ENCODE measurements at places on chromosomes 16 and 17.
A peak's percentile ranks its signal among the peaks of the same experiment; 100 is the strongest.

DNA sequence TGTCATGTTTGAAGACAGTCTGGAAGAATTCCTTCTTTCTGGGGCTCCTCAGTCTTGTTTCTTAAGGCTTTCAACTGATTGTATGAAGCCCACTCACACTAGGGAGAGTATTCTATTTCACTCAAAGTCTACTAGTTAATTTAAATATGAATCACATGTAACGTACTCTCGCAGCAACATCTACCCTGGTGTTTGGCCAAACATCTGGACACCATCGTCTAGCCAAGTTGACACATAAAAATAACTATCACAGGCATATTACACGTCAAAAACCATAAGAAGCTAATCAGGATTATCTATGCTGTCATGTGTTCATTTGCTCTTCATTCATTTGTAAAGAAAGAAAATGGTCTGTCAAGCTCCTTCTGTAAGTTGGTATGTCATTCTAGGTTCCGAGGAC is 787.4 kb downstream of the KCNJ2 start:
- DNase-seq, result no peak

- peak; percentile 9 for DNase-seq
Observed at GRCh38 chr16:13453938-13454553, 465.9 kb upstream of the ERCC4 start.

GRCh38 chr17:81918832-81919545 is 1.0 kb upstream of the SIRT7 start:
- DNase-seq, result no peak

DNA sequence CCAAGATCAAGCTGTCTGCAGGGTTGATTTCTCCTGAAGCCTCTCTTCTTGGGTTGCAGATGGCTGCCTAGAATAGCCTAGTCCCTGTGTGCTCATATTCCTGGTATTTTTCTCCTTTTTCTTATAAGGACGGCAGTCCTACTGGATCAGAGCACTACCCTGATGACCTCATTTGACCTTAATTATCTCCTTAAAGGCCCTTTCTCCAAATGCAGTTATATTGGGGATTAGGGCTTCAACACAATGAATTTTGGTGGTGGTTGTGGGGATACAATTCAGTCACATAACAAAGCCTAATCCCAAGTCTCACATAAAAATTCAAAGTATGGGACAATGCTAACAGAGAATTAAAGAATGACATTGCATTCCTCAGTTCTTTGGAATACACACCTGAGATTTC is 238.8 kb upstream of the SALL1 start:
- no peak for DNase-seq

GRCh38 chr16:62882552-62883221 is 846.4 kb upstream of the CDH8 start:
- no peak for DNase-seq

- DNase-seq, result no peak
Observed at GRCh38 chr17:3798273-3799180, 2.5 kb downstream of the ITGAE start.

DNA sequence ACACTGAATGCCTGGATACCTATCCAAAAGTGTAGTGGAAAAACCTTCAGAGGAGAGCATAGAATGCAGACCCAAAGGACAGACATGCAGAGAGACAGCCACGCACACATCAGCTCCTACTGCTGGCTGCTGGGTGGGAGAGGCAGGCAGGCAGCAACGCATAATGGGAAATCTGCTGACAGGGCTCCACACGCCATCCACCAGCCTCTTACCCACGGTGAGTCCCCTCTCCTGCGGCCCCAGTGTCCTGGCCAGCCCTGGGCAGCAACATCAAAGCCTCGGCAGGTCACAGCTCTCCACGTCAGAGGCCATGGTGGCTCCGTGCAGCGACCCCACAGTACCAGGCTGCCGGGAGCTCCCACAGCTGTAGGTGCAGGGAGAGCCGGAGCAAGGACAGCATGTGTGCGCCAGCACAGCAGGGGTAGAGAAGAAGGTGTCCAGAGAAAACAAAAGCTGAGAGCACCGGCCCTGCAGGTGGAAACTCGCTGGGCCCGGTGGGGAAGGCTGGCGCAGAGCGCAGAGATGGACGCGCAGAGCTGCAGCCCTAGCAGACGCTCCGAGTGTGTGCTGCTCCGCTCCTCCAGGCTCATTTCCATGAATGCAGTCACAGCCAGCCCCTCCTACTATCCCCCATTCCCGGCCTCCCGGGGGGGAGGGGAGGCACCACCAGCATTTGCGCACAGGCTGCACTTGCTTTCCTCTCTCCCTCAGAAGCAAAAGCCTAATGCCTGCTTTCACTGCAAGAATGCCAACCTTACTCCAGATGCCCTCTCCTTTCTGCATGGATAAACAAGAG is 58.9 kb downstream of the CYTH1 start:
- peak; percentile 52 for DNase-seq

- DNase-seq, result no peak
Observed at GRCh38 chr16:89117227-89117974, 23.7 kb downstream of the ACSF3 start.

- DNase-seq, result no peak
Observed at GRCh38 chr17:77288115-77288619, 147.4 kb downstream of the SEC14L1 start.

DNA sequence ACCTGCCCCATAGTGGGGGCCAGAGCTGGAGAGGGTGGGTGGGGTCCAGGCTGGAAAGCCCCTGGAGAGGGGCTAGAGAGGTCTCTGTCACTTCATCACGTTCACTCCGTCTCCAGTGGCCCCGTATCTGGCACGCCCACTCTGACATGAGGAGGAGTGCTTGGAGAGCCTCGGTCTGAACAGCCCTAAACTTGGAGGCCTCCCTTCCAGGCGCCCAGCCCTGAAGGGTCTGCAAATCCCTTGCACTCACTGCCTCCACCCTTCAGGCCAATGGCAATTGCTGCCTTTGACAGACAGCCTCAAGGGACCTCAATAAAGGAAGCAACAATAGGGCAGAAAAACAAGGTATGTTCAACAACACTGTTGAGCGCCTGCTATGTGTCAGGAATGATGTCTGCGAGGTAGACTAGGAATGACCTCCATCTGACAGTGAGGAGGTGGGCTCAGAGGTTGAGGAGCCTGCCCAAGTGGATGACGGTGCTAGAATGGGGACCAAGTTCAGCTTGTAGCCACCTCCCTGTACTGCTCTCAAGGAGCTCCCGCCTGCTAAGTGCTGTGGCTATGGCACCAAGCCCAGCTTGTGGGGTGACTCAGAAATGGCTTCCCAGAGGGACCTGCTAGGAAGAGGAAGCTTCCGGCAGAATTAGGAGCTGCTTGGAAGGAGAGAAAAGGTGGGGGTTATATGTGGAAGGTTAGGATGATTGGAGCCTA is 2.9 kb upstream of the EPX start:
- DNase-seq, result peak; percentile 89

GRCh38 chr17:73293480-73293911 is 18.3 kb downstream of the CDC42EP4 start:
- DNase-seq, result peak; percentile 86
